ENCODE measurements at places on chromosomes 7 and 10.

DNA sequence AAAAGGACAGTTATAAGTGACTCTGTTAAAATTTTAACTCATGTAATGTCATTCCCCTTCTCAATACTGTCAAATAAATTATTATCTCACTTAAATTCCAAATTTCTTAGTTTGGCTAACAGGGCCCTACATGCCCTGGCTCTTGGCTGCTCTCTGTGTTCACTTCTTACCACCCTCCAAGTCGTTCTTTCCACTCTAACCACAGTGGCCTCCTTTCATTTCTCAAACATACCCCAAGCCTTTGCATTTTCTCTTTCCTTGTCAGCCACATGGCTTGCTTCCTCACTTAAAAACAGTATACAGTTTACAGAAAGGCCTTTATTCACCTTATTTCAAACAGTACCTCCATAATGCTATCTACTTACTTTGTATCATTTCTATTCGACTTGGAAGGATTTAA lies 737.1 kb upstream of the ZWINT start:
- DNase-seq: no peak

DNA sequence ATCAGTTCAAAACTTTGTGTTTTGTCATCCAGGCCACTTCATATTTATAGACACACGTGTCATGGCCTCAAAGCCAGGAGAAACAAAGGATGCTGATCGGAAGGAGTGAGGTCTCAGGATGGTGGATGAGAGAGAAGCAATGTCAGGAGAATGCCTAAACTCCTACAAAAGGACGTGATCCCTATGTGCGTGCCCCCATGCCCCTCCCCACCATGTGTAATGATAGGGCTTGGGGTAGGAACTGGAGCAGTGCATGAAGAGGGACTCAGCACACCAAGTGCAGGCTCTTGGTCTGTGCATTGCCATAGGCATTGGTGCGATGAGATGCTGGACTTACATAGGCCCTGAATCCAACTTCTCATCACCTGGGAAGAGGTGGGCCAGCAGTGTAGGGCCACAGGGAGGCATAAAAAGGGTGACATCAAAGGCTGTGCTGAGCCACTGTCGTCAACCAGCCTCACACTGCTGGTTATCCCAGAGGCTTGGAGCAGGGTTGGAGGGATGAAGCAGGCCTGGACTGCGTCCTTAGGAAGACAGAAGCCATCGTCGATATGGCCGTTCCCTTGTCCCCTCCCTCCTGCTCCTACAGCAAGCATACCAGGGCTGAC lies 46.9 kb upstream of the GDF10 start:
- DNase-seq: no peak

DNA sequence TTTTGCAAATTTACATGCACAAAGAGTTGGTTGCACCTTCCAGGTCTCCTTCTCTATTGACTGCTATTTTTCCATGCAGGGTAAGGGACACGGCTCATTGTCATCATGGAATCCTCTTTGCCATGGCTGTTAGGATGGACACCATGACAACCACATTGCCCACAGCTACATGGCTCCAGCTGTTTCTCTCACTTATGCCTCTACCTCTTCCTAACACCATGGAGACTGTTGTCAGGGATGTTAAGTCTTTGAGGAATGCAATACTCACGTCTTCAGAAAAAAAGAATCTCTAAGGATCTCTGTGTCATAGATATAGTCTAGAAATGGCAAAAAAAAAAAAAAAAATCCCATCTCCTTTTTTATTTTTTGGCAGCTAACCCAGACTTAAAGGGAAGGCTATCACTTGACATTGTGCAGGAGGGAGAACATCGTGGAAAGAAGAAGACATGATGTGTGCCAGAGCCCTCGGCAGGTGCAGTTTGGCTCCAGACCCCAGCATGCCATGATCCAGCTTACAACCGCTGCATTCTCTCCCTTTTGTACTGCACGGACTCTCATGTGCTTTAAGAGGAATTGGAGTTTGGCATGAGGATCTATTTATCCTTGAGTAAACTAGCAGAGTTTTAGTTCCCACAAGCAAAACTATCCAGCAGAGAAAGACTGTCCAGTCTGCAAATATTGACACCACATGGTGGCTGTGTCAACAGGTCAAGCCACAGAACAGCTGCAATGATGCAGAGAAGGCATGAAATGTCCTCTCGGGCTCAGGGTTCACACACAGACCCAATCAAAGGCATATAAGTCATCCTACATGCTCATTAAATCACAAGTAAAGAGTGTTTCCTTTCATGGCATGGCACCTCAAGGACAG lies 70.8 kb downstream of the FRMD4A start:
- no peak for DNase-seq

DNA sequence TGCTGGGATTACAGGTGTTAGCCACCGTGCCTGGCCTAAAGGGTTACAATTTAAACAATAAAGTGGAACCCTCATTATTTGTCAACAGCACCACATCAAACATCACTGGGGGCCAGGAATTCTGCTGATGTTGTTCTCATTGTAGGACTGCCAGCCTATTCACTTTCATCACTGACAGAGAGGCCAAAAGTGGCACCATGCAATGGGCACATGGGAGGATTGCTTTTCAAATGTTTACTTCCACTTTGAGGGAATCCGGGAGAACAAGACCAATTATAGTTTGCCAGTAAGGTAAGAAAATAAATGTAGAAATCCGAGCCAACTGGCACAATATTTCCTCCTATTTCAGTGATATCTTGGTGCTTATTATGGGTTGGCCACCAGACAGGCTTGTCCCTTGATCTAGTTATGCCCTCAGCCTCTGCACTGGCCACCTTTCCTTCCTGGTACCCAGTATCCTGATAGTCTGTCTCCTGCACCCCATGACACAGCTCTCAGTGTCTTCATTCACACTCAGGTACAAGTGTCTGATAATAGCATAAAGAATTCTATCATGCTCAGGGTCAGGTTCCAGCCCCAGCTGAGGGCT lies 82.6 kb downstream of the ANLN start:
- DNase-seq: no peak

GRCh38 chr7:132263151-132263550 lies 313.1 kb downstream of the PLXNA4 start:
- no peak for DNase-seq

DNA sequence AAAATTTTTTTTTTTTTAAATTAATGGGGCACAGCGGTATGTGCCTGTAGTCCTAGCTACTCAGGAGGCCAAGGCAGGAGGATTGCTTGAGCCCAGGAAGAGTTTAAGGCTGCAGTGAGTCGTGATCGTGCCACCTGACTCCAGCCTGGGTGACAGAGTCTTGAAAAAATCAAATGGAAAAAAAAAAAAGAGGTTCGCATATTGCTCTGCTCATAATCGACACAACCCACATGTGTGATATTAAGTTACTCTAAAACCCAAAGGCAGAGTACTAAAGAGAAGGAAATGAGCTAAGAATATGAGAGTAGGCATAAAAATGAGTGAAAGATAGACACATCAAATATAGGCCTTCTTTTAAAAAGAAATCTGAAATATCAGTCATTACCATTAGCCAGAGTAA lies 66.3 kb downstream of the IGF2BP3 start:
- no peak for DNase-seq

DNA sequence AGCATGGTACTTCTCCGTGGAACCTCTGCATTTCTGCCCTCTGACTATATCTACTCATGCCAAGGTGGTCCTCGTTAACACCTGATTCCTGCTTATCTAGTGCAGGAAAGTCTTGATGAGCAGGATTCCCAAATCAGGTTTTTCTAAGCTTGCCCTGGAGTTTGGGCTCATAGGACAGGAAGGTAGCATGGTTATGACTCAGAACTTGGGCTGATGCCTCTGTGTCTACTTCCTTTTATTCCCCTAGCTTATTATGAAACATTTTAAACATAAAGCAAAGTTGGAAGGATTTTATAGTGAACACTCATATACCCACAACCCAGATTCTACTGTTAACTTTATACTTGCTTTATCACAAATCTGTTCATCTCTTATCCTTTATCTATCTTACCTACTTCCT lies 5.6 kb downstream of the SUFU start:
- no peak for DNase-seq
